ENCODE measurements at places on chromosomes 13 and 19. TPM values are rescaled to one million over a fixed set of nuclear protein-coding genes. Genes with fewer than 3 reads are reported as not detected.

- no peaks in the 10 kb centered on the region for H3K27me3 ChIP-seq
- DNase-seq, result no peak
- no peak overlapping the region for H3K27ac ChIP-seq
- no peak overlapping the region for H3K4me3 ChIP-seq
- H3K36me3 ChIP-seq, result no peaks in the 10 kb centered on the region
These were observed 304.4 kb downstream of the SUCLA2 start for GRCh38 chr13:47696674-47697073.

- DNase-seq, result peak; percentile 57
- H3K4me3 ChIP-seq, result peak within 1 kb of the TSS; percentile 94
- H3K27ac ChIP-seq, result peak within 1 kb of the TSS; percentile 65
- H3K27me3 ChIP-seq, result no peaks in the 10 kb centered on the region
- H3K36me3 ChIP-seq, result peaks cover 40% of the 10 kb centered on the region
These were observed at the start of gene FKRP for GRCh38 chr19:46745521-46746280. Gene FKRP, plus strand, starts transcription at chr19:46746057. Its CDS starts 9,394 bp downstream, at chr19:46755451.

DNA sequence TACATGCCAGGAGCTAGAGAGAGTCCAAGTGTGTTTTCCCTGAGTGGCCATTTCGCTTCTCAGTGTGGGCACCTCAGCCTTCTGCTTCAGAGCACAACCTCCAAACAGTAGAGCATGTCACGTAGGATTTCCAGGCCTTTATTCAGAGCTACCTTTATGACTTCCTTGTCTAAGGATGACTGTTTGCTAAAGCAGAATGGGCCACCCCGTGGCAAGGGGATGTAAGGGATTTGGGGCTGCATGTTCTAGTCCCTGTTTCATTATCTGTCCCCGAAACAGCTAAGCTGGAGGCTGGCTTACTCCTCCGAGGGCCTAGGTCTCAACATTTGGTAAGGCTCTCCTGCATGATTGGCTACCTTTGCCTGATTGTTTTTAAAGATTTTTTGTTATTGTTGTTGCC is 6.0 kb downstream of the RNASEH2B start:
- H3K36me3 ChIP-seq, result no peaks in the 10 kb centered on the region
- no peak overlapping the region for H3K27ac ChIP-seq
- peaks cover 12% of the 10 kb centered on the region for H3K4me1 ChIP-seq
- no peak overlapping the region for H3K4me3 ChIP-seq

DNA sequence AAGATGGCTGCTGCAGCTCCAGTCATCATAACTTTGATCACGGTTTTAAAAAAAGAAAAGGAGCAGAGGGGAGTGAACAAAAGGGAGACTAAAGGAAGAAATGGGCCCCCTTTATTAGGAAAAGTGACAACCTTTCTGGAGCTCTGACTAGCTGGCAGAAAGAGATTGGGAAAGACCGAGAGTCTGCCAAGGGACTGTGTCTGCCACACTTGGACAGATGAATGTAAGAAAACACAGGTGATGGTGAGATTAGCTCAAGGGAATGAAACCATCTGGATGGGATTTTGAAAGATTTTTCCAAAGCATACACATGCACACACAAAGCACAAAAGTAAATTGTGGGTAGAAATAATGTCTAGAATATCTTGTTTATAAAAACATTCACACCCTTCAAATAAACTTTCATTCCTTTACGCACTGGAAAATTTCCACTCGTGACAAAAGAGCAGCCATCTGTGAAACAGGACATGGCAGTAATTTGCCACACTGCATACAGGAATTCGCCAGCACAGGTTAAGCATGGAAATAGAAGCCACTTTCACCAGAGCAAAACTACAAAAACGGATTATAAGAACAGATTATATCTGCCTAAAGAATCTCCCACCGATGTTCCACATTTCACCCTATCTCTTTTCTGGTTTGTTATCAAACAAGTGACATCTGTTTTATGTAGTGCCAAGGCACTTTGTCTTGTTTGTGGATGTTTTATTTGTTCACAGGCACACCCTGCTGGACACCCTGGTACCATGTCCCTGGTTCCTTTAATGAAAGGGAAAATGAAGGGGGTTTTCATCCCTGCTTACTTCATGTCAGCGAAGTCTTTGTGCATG is 819.5 kb downstream of the DIAPH3 start:
- H3K36me3 ChIP-seq, result no peaks in the 10 kb centered on the region
- peaks cover 10% of the 10 kb centered on the region for H3K4me1 ChIP-seq
- H3K4me3 ChIP-seq, result no peak overlapping the region
- H3K27ac ChIP-seq, result no peak overlapping the region
- no peaks in the 10 kb centered on the region for H3K27me3 ChIP-seq

GRCh38 chr19:35501684-35502083 is 11.4 kb upstream of the KRTDAP start:
- H3K4me1 ChIP-seq, result no peaks in the 10 kb centered on the region
- H3K27ac ChIP-seq, result no peak overlapping the region
- peaks cover 16% of the 10 kb centered on the region for H3K27me3 ChIP-seq
- no peak for DNase-seq

- no peak overlapping the region for H3K27ac ChIP-seq
- DNase-seq, result no peak
- H3K4me1 ChIP-seq, result peaks cover 4% of the 10 kb centered on the region
- no peaks in the 10 kb centered on the region for H3K36me3 ChIP-seq
- H3K4me3 ChIP-seq, result no peak overlapping the region
These were observed 13.2 kb downstream of the NCAN start for GRCh38 chr19:19224852-19225494.

DNA sequence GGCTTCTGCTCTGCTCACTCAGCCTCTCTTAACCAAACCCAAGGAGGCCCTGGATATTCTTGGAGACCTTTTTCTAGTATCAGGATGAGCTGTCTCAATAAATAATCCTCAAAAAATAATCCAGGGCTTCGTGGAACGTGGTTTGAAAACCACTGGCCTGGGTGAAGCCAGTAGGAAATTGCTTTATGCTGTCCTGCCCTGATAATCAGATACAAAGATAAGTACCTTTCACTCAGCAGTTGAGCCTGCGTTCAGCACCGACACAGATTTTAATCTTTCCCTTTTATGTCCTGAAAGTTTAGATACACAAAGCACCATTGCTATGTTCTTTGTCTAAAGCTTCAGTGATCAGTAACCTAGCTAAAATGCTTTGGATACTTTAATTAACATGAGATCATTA is 460.0 kb downstream of the RFC3 start:
- H3K27me3 ChIP-seq, result no peaks in the 10 kb centered on the region
- DNase-seq, result no peak
- no peak overlapping the region for H3K4me3 ChIP-seq
- H3K27ac ChIP-seq, result no peak overlapping the region

- H3K27ac ChIP-seq, result no peak overlapping the region
- H3K27me3 ChIP-seq, result peaks cover 2% of the 10 kb centered on the region
- H3K4me3 ChIP-seq, result no peak overlapping the region
These were observed 8.3 kb upstream of the CDC42EP5 start for GRCh38 chr19:54481326-54481930.

PABPC3 gene
- total RNA-seq, result 0.09 TPM

All from muscle of leg (tissue), 16 donors.